ENCODE measurements at places on chromosomes 12 and 14.

DNA sequence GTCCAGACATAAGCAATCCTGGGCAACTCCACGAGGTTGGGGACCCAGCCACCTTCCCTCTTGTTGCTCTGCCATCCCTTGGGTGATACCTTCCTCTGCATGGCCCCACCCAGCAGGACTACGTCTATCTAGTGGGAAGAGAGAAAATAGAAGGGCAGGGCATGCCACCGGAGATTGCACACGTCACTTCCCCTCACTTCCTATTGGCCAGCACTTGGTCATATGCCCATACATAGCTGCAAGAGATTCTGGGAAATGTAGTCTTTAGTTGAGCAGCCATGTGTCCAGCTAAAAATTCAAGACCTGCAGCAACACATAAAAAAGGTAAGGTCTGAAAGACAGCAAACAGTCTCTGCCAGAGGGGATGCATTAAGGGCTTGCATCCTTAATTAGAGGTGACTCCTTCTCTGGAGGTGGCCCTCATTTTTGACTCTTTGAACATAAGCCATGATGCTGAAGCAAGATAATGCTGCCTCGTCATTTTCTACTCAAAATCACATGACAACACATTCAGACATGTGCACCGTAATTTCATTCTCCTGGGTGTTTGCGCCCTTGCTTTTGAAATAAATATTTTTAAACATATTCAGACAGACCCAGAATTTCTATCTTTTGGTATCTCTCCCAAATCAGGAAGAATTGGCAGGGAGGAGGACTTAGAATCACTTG lies 91.8 kb upstream of the PWP1 start:
- no peak for DNase-seq

- no peak for DNase-seq
These were observed 17.4 kb upstream of the ANKRD33 start for GRCh38 chr12:51870504-51870903.

- DNase-seq, result no peak
These were observed 915.2 kb downstream of the RPS29 start for GRCh38 chr14:48670939-48671338.

DNA sequence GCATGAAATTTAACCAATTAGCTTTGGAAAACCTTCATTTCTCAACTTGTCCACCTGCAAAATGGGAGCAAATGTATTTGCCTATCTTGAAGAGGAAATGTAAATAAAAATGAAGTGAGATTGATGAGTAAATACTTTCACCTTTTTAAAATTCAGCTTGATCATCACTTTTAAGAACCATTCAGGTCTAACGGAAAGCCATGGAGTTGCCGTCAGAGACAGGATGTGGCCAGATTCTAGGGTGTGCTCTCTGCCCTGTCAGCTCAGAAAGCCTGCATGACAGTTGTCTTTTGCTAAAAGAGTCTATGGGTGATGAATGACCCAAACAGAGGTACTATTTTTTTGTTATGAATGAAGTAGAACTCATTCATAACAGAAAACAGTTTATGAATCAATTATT lies 104.3 kb upstream of the SLC35F4 start:
- no peak for DNase-seq

- DNase-seq, result no peak
These were observed 8.6 kb upstream of the FRMD6 start for GRCh38 chr14:51643140-51643539.

Measured in activated CD8-positive, alpha-beta memory T cell treated with anti-CD3 and anti-CD28 coated beads for 48 hours (primary cell).